Mesendoderm (in vitro differentiated cells): ENCODE measurements at places on chromosomes 1 and 21.
A peak's percentile ranks its signal among the peaks of the same experiment; 100 is the strongest.

DNA sequence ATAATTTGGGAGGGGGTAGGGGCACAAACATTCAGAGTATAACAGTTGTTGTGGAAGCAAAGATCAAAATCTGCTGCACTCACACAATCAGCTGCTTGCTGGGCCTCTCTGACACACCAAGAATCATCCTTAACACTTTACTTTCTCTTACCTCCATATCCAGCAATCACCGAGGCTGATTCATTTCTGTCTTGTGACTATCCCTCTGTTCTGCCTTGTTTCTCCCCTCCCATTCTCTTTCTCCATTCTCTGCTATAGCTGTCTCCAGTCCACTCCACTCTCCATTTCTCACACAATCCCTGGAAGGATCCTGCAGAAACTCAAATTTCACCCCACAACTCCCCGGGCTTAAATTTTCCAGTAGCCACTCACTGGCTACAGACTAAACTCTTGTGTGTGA lies 91.8 kb upstream of the NGF start:
- DNase-seq, result no peak

DNA sequence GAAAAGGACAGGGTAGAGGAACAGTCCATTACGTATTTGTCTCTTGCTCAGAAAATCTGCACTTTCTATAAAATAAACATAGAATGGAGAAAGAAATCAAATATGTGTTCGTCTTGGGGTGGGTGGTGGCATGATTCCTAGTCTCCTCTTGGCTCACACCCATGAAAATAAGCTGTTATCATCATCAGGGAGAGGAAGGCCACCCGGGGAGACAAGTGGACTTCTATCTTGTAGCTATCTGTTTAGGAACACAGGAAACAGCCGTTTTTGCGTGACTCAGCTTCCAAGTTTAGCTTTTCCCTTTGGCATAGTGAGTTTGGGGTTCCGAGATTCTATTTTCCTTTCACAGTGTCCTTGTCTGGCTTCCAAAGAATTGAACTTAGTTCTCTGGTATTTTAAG lies 622.3 kb downstream of the PTPRU start:
- no peak for DNase-seq

DNA sequence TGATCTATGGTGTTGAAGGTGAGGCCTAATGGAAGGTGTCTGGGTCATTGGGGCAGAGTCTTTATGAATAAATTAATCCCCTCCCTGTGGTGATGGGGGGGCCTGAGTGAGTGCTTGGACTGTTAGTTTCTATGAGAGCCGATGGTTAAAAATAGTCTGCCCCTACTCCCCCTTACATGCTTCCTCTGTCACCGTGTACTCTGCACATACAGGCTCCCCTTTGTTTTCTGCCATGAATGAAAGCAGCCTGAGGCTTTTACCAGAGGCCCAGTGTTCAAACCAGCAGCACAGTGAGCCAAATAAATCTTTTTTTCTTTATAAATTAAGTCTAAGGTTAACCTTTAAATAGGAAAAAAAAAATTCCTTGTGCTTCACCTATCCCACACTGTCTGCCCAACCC lies 657.0 kb downstream of the AMY1C start:
- DNase-seq, result no peak

DNA sequence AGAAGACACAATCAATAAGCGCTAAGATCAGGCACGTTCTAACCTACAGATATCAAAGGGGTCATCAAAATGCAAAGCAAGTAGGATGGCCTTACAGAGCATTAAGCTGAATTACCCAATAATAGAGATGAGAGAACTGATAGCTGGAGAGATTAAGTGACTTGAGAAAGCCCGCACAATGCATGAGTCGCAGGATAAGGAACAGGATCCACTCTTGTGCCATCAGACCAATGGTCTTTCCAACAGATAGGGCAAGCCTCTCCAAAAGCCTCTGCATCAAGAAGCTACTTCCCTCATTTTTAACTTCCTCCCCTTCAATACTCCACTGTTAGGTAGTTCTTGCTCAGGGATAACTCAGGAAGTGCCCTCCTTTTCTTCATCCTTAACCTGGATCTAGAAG lies 2.6 kb downstream of the CHML start:
- DNase-seq, result peak; percentile 79

DNA sequence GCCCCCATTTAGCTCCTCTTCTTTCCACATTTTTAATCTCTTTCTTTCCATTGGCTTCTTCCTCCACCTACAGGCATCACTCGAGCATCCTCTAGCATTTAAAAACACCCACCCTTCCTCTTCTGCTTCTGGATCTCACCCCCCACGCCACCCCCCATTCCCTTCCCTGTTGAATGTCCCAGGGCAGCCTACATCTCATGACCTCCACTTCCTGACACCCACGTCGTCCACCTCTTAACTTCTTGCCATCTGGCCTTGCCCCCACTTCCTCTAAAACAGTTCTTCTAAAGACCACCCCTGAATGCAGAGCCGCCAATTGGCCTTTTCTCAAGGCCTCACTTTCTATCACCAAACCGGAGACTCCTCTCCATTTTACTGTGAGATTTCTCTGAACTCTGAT lies 6.1 kb upstream of the ETNK2 start:
- no peak for DNase-seq
